ENCODE measurements at places on chromosomes 4 and X.

- no peak for DNase-seq
These were observed 210.7 kb downstream of the PRR32 start for GRCh38 chrX:127030016-127030748.

DNA sequence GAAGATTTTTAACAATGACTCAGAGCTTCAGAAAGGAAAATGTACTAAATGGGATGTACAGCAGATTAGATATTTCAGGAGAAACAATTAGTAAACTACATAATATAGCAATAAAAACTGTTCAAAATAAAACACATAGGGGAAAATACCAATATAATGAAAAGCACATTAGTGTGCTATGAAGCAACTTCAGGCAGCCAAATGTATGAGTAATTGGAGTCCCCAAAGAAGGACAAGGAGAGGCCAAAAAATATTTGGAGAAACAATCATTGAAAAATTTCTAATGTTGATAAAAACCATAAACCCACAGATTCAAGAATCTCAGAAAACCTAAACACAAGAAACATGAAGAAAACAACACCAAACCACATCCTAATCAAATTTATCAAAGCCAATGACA is 129.3 kb upstream of the CHRDL1 start:
- DNase-seq: no peak

DNA sequence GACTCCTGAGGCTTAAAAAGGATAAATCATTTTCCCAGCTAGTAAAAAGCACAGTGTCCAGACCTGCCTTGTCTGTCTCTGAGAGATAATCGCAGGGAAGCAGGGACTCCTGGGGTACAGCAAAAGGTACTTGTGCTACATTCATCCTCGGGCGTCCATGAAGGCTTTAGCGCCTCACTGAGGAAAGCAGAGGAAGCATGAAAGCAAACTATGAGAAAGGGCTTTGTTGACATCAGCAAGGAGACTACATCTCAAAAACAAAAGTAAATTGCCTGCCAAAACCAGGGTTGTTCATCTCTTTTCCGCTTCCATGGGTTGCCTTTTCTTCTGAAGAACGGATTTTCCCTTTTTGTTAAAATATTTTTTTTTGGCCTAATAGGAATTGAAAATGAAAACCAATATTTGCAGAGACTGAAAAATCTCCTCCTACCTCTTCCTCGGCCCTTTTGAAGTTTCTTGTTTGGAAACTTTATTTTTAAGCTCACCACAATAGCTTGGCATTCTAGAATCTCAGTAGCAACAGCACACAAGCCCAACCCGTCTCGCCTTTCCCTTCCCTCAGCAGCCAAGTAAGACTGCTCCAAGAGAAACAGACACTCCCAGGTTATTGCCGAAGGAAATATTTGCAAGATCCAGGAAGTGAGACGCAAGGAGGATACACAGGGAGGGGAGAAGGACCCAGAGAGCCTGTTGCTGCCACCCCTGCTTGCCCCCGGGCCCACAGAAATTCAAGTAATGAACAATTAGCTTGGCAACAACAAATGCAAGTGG is 148.3 kb upstream of the DGKK start:
- no peak for DNase-seq

DNA sequence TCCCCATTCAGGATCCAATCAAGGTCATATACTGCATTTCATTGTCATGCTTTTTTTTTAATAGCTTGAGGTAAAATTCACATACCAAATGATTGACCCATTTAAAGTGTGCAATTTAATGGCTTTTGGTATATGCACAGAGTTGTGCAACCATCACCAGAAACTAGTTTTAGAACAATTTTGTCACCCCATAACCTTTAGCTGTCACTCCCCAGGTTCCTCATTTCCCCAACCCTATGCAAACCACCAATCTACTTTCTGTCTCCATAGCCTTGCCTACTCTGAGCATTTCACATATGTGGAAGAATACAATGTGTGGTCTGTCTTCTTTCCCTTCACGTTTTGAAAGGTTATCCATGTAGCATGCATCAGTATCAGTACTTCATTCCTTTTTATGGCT is 1.4 kb upstream of the SMAD1 start:
- DNase-seq: peak; percentile 63

All from hematopoietic multipotent progenitor cell treated with erythropoietin and hydrocortisone succinate and interleukin-3 and kit ligand, for 6 days (in vitro differentiated cells).